KG1 (cell line): ENCODE measurements at places on chromosomes 4 and X.

DNA sequence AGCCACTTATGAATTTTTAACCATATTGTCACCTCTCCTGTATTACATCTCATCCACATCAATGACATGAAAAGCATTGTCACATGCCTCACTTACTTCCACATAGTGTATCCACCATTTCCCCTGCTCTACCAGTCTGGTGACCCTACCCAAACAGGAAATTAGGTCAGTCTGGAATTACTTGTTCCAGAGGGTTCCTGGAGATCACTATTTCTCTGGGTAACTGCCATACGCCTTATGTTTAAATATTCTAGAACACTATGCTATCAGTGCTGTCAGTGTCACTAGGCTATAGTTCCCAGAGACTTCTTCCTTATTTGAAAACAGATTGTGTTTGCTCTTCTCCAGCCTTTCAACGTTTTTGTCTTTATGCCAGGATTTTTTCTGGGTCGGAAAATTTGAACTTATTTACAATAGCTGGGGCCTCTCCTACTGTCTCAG is 15.0 kb downstream of the SRPX2 start:
- no peak for DNase-seq

- no peak for DNase-seq
Measured at GRCh38 chr4:113447769-113448168, 313.8 kb downstream of the CAMK2D start.

DNA sequence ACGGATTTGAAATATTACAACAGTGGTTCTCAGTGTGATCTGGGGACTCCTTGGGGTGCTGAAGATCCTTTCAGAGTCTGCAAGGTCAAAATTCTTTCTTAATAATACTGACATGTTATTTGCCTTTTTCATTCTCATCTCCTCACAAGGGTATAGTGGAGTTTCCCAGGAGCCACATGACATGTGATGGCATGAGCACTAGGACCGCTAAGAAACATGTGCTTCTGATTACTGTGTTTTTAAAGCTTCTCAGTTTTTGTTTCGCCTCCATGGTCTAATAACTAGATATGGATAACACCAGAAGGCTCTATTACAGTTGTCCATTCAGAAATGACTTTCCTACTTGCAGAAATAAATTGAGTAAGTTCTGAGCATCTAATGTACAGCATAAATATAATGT is 156.1 kb downstream of the RAB28 start:
- DNase-seq, result no peak

DNA sequence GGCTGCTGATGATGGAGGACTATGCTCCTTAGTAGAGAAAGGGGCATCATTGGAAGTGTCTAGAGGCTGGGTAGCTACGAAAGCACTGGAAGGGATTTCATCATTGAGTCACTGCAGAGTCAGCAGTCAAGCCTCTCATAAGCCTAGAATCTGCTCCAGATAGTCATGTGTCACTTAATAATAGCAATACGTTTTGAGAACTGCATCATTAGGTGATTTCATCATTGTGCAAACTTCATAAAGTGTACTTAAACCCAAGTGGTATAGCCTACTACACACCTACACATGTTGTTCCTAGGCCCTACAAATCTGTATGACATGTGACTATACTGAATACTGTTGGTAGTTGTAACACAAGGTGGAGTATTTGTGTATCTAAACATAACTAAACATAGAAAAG is 165.6 kb downstream of the PTTG2 start:
- no peak for DNase-seq

DNA sequence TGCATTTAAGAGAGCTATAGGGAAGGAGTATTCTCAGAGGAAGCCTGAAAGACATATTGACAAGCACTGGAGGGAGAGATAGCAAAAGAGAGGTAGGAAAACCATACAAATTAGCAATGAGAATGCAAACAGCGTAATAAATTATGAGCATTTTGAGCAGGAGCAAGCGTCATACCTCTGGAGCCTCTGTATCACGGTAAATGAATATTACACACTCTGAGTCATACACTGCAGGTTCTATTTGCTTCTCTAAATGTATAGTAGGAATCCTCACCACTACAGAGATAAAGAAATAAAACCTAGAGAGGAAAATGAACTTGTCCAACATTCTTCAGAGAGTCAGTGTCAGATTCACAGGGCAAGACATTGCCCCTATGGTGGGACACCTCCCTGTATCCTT is 46.4 kb upstream of the GABRE start:
- DNase-seq, result no peak

- no peak for DNase-seq
Measured at GRCh38 chrX:123477673-123478072, 255.2 kb downstream of the THOC2 start.

- no peak for DNase-seq
Measured at GRCh38 chr4:182291175-182291574, 48.0 kb downstream of the TENM3 start.

GRCh38 chr4:70515367-70516250 is 2.8 kb upstream of the AMTN start:
- no peak for DNase-seq

- DNase-seq, result no peak
Measured at GRCh38 chr4:48360285-48361011, 19.1 kb downstream of the SLAIN2 start.

GRCh38 chr4:87251106-87251505 is 30.7 kb upstream of the KLHL8 start:
- DNase-seq, result no peak

DNA sequence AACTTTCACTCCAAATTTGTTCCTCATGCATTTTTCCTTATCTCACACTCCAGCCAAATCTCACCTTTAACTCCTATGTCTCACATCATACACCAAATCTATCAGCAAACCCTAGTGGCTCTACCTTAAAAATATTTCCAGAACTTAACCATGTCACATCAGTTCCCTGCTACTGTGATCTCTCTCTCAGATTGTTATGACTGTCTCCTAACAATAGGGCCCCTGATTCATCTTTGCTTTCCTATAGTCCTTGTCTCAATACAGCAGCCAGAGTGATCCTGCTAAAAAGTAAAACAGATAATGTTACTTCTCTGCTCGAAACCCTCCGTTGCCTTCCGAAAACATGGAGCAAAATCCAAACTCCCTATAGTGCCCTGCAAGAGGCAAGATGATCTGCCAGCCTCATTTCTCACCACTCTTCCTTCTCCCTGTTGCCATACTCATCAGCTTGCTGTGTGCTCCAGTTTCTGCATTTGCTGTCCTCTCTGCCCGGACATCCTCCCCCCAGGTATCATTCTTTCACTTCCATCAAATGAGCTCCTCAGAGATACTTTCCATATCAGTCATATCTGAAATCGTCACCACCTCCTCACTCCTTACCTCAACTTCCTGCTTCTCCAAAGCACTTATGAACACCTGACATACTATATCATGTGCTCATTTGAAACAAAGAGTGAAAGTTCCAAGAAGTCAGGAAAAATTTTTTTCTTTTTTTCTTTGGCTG is 293.4 kb upstream of the NR3C2 start:
- DNase-seq, result no peak

GRCh38 chr4:87118826-87119225 is 101.6 kb downstream of the KLHL8 start:
- DNase-seq, result no peak

GRCh38 chr4:158170691-158171561 is 1.9 kb downstream of the GASK1B start:
- DNase-seq, result no peak

- no peak for DNase-seq
Measured at GRCh38 chr4:83851261-83852084, 315.6 kb downstream of the GPAT3 start.

GRCh38 chr4:30536231-30536630 is 183.9 kb upstream of the PCDH7 start:
- DNase-seq, result no peak

DNA sequence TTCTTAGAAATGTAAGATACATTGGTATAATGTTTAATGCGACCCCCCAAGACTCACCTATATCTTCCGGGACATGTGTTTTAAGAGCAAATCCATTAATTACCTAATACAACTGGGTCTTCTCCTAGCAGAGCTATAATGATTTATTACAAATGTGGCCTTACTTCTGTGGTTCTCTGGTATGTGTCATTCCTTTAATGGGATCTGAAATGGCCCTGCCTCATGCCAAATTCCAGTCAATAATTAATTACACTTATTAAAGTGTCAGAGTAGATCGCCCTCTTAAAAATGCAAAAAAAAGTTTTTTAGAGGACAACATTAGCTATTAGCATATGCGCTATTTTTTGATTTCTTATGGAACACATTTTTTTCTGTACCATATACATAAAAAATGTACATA is 17.0 kb downstream of the HPSE start:
- no peak for DNase-seq

- no peak for DNase-seq
Measured at GRCh38 chrX:124254611-124255010, 77.8 kb upstream of the TEX13D start.

DNA sequence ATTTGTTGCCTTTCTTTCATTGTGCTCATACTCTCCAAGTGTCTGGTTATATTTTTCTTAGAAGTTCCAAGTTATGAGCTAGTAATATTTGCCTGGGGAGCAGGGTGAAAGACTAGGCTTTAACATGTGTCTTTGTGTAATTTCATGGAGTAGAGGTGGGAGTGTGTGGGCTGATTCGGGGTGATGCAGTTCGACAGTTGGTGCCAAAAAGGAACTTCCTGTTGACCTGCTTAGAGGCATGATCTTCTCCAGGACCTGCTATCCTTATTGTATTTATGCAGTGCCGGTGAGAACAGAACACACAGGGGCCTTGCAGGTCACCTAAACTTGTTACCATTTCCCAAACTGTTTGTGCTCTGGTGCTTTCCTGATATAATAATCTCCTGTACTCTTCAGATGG is 21.2 kb downstream of the USP53 start:
- DNase-seq, result no peak

DNA sequence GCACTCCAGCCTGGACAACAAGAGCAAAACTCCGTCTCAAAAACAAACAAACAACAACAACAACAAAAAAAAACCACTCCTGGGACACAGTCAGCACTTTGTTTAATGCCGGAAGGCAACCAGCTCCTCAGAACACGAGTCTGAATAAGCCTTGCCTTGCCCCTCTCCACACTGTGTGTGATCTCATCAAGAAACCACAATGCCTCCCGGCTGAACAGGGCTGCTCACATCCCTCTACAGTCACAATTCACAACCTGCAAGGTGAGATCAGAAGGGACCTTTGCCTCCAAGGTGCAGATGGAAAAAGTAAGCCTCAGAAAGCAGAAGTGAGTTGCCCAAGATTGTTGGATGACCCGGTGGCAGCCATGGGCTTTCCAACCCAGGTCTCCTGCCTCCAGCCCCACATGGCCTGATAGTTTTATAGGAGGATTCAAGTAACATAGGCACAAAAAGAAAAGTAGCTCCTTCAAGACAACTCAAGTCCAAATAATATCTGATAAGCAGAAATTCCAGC is 80.8 kb downstream of the JAKMIP1 start:
- DNase-seq, result no peak

DNA sequence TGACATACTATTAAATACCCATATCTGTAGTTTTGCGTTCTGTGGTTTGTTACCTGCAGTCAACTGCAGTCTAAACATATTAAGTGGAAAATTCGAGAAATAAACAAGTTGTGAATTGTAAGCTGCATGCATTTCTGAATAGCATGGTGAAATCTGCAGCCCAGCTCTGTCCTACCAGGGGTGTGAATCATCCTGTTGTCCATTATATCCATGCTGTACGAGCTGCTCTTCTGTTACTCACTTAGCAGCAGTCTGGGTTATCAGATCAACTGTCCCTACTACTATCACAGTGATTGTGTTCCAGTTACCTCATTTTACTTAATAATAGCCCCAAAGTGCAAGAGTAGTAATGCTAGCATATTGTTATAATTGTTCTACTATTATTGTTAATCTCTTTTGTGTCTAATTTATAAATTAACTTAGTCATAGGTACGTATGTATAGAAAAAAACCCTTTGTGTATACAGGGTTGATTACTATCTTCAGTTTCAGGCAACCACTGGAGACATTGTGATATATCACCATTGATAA is 173.7 kb upstream of the FAT4 start:
- DNase-seq, result no peak

DNA sequence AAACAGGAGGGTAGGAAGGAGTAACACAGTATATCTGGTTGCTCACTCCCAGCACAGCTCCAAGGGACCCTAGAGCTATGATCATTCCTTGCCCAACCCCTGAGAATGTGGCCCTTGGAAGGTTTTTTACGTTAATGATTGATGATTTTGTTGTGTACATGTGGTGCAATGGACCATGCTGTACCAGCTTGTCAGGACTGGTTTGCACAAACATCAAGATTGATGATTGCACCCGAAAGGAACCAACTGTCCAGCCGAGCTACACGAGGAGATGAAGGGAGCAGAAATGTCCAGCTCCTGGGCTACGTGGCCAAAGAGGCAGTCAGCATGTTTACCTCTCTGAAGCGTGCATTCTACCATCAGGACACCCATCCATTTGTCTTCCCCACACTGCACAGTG is 83.2 kb upstream of the USP9X start:
- no peak for DNase-seq

- DNase-seq, result no peak
Measured at GRCh38 chr4:107792711-107793110, 32.0 kb upstream of the SGMS2 start.

DNA sequence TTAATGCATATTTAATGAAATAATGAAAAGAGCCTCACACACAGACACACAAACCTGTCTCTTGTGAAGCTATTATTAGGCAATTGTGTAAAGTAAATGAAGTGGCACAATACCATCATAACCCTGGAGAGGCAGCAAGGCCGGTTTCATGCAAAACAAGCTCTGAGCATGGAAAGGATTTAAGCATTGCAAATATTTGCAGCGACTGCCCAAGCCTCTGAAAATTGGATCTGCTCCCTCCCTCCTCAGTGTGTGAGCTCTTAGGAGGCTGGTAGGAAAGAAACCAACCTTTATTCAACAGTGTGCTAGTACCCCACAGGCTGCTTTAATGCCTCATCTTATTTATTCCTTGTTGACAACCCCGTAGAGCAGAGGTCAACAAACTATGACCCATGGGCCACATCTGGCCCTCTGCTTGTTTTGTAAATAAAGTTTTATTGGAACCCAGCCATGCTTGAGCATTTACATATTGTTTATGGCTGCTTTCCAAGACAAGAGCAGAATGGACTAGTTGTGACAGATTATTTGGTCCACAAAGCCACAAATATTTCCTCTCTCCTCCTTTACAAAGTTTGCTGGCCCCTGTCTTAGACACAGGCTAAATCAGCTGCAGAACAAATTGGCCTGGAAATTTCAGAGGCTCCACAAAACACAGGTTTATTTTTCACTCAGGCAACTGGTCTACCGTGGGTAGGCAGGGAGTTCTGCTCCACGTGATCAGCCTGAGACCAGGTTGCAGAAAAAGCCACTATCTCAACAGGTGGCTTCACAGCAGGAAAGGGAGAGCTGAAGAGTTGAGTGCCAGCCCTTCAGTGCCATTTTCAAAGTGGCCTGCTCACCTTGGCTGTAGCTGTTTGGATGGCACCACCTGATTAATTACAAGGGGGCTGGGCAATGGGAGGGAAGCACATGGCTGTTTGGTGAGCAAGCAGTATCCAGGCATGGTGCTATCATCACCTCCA is 16.8 kb downstream of the RS1 start:
- no peak for DNase-seq

DNA sequence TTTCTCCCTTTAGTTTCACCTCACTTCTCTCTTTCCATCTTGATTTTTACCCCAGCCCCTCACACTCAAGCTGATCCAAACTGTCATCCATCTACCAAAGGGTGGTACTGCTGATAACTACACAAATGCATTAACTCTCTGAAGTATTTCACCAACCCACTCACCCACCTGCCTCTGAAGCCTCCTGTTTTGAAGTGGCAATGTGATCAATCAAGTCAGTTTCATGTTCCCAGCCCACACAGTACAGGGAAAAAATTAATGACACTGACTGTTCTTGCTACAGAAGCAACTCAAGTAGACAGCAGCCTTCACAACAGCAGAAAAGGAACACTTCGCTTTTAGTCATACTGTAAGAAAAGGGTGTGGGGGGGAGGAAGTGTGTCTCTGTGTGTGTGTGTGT is 183.0 kb upstream of the NOCT start:
- DNase-seq, result no peak
